ENCODE measurements at places on chromosomes 1 and 21.

DNA sequence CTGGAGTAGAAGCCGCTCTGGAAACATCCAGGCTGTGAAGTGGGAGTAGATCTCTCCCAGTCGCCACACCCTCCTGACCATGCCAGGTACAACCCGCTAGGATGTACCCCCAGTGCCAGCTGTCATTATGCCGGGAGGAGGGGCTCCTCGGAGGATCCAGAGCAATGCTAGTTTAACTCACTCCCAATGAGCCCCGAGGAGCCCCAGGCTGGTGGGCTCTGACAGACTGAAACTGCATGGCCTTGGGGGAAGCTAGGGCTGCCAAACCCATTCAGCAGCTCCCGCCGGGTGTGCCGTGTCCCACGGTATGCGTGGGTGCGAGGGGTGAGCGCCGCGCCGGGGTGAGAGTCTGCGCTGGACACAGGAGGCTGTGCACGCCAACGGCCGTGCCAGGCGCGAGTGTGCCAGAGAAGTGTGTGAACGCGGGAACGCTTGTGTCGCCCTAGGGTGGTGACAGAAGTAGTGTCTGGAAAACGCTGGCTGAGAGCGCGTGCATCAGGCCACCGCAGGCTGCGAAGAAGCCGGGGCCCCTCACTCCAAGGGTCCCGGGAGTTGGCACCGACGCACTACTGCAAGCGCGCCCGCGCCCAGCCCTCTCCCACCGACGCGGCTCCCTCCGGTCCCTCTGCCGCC is 177.1 kb upstream of the EDN2 start:
- DNase-seq = no peak

DNA sequence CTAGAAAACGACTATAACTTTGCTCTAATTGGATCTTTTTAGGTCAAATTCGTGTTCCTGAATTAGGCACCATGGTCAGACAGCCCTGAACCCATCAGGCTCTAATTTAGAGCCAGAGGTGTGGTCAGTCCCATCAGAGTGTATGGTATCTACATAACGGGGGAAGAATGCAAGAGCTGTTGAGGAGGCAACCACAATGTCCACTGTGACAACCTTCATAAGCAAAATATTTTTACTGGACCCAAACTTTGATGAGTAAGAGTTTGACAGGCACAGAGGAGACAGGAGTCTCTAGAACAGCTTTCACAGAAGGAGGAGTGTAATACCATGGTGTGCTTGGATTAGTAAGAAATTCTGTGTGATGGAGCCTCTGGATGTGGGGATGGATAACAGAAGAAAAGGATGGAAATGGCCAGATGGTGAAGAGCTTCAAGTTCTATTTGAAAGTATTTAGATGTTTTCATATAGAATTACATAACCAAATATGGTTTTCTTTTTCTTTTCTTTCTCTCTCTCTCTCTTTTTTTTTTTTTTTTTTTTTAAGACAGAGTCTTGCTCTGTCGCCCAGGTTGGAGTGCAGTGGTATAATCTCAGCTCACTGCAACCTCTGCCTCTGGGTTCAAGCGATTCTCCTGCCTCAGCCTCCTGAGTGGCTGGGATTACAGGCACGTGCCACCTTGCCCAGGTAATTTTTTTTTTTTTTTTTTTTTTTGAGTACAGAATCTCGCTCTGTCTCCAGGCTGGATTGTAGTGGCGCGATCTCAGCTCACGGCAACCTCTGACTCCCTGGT is 24.9 kb downstream of the UBE2U start:
- no peak for DNase-seq

DNA sequence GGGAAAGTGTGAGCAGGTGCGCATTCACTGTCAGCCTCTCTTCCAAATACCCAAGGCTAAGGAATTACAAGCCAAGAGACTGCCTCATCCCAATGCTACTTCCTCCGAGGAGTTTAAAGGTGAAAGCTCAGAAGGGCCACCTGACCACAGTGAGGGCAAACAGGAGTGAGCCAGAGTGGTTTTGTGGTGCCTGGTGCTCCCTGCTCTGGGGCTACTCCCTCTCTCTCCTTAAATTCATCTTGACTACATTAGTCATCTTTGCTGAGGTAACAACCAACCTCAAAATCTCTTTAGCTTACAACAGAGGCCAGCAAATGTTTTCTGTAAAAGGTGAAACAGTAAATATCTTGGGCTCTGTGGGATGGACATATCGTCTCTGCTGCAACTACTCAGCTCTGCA is 14.2 kb upstream of the ZBTB8A start:
- DNase-seq = no peak

DNA sequence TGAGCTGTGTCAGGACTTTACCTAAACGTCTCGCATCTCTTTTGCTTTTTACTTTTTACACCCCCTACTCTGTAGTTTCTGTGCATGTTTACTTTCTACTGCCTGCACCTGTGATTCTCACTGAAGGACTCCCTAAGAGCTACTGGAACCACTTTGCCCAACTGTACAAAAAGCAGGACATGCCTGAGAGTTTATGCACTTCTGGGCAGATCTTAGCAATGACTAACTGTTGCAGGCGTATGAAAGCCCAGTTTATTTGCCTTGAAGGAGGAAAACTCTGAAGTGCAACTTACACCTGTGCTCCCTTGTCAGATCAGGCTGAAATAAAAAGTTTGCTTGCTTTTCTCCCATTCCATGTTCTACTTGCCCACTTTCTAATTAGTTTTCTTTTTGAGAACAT is 467.0 kb upstream of the USP24 start:
- no peak for DNase-seq

- DNase-seq = no peak
Measured at GRCh38 chr1:54051933-54052430, 1.0 kb downstream of the TMEM59 start.

DNA sequence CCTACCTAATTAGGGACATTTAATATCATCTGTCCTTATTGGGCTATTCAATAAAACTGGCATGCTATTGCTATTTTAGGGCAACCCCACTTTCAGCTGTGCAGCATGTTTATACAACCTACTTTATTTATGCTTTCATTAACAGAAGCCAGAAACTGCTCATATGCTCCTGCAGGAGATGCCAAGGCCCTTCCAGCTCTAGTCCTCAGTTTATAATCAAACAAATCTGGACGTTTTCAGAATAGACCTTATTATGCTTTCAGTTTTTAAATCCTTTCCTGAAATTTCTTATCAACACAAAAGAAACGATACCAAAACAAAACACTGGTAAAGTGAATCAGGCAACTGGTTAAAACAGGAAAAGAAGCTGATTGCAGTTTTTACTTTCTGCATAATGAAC is 53.2 kb downstream of the PTGS2 start:
- no peak for DNase-seq

- no peak for DNase-seq
Measured at GRCh38 chr1:201014816-201015200, 8.7 kb downstream of the KIF21B start.

GRCh38 chr1:240619906-240620621 is 8.1 kb upstream of the GREM2 start:
- DNase-seq = no peak

- DNase-seq = no peak
Measured at GRCh38 chr1:162950187-162950586, 89.2 kb upstream of the CCDC190 start.

DNA sequence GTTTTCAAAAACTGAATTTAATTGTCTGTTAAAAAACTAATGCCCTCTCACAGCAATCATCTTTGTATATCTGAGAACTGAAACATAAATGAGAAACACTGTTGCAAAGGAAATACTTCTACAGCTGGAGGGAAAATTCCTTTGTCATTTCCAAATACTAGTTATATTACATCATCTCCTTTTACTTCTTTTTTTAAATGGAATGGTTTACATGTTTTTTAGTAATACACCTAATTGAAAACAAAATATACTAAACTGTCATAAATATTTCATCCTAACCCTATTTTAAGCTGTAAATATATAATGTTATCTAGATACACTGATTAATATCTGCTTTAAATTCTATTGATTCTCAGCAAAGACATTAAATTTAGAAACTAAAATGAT is 19.1 kb downstream of the CDC42BPA start:
- no peak for DNase-seq

DNA sequence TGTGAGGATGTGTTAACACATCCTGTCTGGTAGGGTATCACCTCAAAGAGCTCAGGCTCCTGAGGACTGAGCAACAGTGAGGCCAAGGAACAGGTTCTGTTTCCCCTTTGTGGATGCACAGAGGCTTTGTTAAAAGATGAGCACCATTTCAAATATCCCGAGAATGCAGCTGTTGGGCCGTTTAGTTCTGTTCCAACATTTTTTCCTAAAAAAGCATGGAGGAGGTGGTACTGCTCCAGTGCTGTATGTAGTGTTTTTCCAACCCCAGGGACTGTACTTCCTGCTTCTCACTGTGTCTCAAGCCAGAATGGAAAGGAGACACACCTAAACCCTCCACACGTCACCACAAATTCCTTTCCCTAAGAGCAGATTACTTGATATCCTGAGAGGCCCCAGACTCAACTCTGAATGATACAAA is 53.8 kb upstream of the BCL10 start:
- peak; percentile 91 for DNase-seq

- DNase-seq = no peak
Measured at GRCh38 chr21:39176271-39176709, 7.0 kb downstream of the PSMG1 start.

- peak; percentile 57 for DNase-seq
Measured at GRCh38 chr1:54549181-54549924, 1.3 kb downstream of the ACOT11 start.

GRCh38 chr1:88685259-88685620 is 1.2 kb downstream of the PKN2 start:
- DNase-seq = no peak

- DNase-seq = no peak
Measured at GRCh38 chr1:8447616-8448150, 129.8 kb downstream of the SLC45A1 start.

GRCh38 chr1:8463144-8463927 is 145.4 kb downstream of the SLC45A1 start:
- peak; percentile 75 for DNase-seq

DNA sequence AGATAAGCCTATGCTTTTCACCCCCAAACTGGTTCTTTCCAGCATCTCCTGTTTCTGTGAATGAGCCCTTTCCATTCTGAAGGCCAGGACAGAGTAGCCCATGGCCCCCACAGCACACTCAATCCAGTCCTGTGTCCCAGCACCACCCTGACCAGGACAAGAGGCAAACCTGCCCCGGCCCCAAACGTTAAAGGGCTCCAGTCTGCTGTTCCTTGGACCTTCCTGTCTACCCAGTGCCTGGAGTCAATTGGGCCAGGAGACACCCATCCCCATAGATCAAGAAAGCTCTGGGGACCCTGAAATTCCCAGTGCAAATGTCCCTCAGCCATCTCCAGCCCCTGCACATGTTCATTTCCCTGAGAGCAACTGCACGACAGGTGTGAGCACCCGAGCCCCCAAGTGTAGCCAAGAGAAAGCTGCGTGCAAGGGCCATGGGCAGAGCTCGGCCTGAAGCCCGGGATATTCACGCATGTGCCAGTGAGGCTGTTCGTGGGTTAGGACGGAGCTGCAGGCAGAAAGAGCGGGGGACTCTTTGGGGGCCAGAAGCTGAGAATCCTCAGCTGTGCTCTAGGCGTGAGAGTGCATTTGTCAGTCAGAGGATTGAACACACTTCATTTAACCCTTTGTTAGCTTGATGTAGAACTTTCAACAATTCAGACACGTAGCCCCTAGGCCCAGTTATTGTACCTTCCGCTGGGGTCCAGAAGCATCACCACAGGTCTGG is 4.2 kb upstream of the RIPK4 start:
- DNase-seq = no peak

- DNase-seq = no peak
Measured at GRCh38 chr1:179575497-179576314, at the start of gene NPHS2. Gene NPHS2, minus strand, starts transcription at chr1:179575948. Its CDS starts 84 bp downstream, at chr1:179575864.

- no peak for DNase-seq
Measured at GRCh38 chr21:39484711-39485276, 33.0 kb downstream of the SH3BGR start.

DNA sequence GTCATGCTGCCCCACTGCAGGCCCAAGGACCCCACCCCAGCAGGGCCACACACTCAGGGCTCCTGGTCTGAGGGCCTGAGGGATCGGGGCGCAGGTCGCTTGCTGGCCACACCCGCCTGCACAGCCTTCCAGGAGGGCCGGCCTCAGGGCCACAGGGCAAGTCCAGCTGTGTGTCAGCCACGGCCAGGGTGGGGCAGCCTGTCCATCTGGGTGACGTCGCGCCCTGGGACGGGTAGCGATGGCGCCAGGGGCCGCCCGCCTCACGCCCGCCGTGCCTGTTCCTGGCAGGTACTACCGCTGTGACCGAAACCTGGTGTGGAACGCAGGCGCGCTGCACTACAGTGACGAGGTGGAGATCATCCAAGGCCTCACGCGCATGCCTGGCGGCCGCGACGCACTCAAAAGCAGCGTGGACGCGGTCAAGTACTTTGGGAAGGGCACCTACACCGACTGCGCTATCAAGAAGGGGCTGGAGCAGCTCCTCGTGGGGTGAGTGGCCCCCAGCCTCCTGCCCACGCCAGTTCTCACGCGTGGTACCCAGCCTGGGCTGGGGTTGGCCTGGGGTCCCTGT is 2.5 kb downstream of the COL6A1 start:
- peak; percentile 53 for DNase-seq

GRCh38 chr1:108045460-108045859 is 80.5 kb upstream of the VAV3 start:
- DNase-seq = peak; percentile 54

DNA sequence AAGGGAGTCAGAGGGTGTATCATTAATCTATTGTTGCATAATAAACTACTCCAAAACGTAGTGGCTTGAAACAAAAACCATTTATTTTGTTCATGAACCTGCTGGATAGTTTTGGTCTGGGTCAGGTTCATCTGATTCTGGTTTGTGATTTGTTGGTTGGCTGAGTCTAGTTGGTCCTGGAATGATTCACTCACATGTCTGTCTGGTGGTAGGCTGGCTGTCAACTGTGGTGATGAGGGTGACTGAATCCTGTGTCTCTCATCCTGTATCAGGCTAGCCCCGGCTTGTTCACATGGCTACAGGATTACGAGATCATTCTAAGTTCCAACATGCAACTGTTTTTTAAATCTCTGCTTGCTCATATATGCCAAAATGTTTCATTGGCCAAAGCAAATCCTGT is 22.5 kb upstream of the SIKE1 start:
- DNase-seq = no peak

- peak; percentile 63 for DNase-seq
Measured at GRCh38 chr1:172745014-172745413, 86.1 kb downstream of the FASLG start.
